ENCODE measurements at places on chromosomes 12 and 14.

- DNase-seq = no peak
These were observed 26.9 kb downstream of the SAMD4A start for GRCh38 chr14:54593860-54594259.

- no peak for DNase-seq
These were observed 141.0 kb upstream of the BCL2L14 start for GRCh38 chr12:11929714-11930113.

DNA sequence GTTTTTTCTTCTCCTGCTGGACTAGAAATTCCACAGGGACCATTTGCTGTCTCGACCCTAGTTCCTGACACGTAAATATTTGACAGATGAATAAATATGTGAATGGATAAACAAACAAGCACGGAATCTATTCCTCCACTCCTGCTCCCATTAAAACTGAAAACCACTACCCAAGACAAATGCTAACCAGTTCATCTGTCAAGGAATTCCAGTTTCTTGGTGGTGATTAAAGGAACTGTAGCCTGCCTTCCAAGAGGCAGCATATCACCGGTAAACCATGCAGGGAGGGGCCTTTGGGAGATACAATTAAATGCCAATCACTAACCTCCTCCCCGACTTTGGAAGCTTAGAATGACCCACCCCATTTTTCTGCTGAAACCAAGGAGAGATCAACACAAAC, 95.4 kb downstream of the TTC7B start:
- no peak for DNase-seq

DNA sequence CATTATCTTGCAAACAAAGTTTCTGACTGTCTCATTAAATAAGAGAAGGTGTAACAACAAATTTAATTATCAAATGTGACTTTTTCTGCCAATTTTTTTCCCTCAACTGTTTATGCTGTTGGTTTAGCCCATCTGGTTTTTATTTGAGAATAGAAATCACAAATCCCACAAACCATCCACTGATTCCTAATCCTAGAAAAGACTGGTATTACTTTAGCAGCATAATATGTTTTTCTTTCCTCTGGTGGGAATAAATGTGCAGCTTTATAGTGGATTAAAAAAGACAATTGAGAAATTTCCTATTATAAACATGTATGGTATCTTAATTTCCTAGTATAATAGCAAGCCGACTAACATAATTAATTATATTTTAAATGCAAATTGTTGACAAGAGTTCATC, 257.9 kb upstream of the FOXN3 start:
- DNase-seq = no peak

DNA sequence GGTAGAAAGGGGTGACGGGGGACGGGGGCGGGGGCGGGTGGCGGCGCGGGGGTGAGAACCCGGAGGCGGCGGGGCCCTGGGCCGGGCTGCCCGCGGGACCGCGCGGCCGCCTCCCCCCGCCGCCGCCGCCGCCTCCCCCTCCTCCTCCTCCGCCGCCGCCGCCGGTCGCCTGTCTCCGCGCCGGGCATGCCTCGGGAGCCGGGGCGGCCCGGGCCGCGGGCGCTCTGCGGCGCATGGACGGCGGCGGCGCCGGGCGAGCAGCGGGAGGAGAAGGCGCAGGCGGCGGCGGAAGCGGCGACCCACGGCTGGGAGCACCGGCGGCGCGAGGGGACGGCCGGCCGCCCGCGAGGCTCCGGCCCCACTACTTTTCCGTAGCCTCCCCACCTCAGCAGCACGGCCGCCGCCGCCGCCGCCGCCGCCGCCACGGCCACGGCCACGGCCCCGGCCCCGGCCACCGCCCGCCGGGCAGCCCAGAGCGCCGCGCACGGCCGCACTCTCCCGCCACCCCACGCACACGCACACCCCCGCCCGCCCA, at the start of gene NPAS3:
Gene NPAS3, plus strand, starts transcription at position 161 of the 535 bp plus-strand sequence.
- DNase-seq = no peak
